ENCODE measurements at places on chromosomes 2 and 18.

GRCh38 chr2:108243566-108243965, 3.8 kb downstream of the SULT1C3 start:
- DNase-seq, result no peak

DNA sequence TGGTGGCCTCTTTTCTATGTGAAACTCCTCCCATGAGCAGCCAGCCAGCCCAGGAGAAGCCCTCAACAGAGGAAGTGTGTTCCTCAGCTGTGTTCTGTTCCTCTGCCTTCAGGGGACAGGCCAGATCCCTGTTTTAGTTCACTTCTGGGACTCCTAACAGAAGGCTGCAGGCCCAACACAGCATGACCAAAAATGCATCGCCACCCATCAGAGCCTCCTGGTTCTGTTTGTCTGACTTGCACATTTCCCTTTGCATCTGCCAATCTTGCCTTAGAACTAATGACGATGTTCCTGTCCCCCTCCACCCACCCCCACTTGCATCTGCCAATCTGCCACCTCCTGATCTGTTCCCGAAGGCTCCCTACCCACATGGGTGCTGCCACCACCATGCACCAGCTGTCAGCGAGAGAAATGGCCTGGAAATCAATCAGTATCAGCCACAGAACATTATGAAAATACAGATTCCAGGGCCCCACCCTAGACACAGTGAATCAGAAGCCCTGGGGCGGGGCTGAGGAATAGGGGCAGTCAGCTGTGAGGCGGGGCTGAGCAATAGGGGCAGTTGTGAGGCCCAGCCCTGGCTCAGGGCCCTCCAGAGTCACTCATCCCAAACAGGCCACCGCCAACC, 51.0 kb downstream of the FAM168B start:
- DNase-seq, result no peak

- DNase-seq, result no peak
These were observed 27.0 kb downstream of the SKA1 start for GRCh38 chr18:50401888-50402287.

DNA sequence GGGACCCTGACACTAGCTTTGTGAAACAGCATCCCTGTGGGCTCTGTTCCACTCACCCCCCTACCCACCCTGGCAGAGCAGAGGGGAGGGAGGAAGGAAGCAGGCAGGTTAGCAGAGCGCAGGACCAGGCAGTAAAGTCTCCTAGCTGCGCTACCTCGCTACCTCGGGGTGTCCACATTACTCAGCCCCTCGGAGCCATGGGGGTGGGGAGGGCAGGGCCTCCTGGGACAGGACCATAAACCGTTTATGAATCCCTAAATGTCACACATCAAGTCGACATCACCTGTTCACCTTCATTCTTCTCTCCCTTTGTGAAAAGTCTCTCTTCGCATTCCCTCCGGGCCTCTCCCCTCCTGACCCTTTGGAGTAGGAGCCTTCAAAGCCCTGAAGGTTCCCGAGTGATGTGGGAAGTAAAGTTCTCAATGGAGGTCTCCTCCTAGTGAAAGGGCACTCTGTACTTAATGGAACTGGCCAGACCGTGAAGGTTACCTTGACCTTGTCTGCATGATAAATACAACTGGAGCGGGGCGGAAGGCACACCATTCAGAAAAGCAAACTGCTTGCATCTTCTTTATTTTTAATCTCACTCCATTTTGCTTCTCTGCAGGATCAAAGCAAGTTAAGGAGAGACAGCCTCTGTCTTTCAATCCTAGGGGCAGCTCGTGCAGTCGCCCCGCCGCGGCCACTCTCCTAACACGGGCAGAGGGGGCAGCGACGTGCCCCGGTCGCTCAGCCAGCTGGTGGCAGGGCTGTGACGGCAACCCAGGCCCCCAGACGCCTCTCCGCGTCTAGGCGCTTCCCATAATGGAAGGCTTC, 23.7 kb upstream of the SMAD7 start:
- no peak for DNase-seq

GRCh38 chr2:145314119-145314633, 794.3 kb upstream of the ZEB2 start:
- DNase-seq, result no peak

DNA sequence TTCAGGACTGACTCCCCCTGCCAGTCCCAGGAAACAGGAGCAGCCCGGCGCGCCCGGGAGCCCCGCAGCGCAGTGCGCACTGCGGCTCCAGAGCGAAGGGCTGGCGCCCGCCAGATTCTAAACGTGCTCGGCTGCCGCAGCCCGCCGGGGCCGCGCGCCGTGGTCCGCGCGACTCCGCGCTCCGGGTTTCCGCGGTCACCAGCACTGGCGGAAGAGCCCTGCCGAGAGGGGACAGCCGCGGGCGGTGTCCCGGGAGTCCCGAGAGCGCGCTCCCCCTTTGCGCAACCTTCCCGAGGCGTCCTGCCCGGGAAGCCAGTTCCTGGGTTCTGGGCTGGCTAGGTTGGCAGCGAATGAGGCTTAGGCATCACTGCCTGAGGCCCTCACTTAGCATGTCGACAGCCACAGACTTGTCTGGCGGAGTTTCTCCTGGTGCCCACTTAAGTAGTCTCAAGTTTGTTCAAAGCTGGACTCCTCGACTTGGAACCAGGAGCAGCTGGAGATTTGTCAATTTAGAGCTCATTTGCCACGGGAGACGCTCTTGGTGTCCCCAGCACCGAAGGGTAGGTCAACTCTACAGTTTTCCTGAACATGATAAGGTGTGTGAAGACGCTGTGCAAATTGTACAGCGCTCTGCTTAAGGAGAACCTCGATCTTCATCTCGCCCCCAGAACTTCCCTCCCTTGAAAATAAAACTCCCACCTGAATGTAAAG, 1.5 kb upstream of the VSNL1 start:
- peak; percentile 42 for DNase-seq

DNA sequence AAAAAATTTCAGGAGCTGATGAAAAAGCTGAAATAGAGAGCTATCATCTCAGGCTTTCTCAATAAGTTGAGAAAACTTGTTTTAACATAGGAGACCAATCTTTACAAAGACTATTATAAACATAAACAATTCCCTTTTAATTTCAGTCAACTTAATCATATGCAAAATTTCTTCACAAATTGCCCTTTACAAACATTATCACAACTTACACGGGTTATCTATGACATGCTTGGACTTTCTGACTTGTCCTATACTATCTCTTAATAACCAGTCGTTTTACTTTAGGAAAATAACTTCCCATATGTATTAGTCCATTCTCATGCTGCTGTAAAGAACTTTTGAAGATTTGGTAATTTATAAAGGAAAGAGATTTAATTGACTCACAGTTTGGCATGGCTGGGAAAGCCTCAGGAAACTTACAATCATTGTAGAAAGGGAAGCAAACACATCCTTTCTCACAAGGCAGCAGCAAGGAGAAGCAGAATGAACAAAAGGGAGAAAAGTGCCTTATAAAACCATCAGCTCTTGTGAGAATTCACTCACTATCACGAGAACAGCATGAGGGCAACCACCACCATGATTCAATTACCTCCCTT, 1583.7 kb upstream of the CELF4 start:
- no peak for DNase-seq

DNA sequence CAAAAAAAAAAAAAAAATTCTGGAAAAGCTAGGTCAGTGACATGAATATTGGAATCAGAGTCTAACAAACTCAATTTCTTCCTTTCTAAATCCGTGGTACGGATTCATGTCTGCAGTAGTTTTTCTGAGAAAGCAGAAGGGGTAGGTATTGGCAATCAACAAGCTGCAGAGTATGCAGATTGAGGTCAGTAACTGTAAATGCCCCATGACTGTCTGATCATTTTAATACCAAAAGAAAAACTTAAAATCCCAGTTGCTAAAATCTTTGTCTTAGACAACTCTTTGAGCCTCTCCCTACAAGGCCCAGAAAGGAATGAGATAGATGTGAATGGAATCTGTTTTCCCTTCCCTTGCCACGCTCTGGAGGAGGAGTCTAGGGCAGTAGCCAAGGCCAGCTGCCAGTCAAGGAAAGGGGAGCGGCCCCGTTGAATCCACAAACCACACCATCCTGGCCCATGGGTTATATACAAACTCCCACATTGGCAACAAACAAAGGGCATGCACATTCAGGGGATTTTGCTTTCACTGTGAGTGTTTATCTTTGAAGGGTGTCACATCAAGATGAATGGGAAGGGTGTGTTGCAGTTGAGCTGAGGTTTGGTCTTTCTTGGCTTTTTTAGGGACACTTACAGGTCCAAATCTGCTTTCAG, 6.1 kb upstream of the CASP8 start:
- no peak for DNase-seq

DNA sequence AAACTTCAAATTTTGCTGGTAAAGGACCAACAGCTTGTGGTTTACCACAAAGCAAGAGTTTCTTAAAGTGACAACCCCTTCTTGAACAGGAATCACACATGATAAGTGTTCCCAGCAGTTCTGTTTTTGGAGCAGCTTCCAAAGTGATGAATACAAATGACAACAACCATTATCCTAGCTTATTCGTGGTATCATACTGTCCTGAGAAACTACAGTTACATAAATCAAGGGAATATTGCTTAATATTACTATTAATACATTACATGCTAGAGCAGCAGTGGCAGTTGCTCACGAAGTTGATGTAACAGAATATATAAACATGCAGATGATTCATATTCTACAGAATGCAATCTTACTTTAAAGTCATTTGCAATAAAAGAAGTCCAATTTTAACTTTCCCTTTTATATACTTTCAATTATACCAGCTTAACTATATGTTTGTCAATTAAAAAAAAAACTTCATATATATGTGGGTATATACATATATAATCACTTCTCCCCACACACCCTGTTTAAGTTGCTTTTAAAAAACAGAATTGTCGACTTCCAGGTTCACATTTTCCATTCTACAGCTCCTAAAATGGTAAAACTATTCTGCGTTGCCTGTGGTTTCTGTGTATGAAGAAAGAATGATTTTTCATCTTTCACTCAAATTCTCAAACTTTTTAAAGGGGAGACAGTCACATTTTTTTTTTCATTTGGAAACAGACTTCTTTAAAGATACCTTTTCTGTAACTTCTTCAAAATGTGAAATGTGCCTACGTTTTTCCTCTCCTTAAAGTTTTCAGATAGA, 713.6 kb downstream of the TDRD15 start:
- DNase-seq, result no peak

DNA sequence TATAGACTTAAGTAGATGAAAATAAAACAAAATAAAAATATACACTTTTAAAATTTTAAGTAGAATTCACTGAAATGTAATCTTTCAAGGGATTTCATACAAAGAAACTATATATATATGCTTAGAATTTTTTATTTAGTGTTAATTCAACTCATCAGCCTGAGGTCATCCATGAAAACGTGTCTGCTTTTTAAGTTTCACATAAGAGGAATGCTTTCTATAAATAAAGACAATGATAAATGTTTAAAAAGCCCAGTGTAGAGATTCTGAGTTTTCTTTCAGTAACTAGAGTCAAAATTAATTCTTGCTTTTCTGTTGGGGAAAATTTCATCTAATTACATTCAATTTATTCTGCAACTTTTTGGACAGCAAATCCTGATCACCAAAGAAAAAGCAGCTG, 213.3 kb downstream of the MBD5 start:
- DNase-seq, result no peak

GRCh38 chr2:162524192-162524591, 180.3 kb downstream of the GCA start:
- DNase-seq, result no peak

GRCh38 chr18:49745045-49746014, 68.0 kb downstream of the ACAA2 start:
- no peak for DNase-seq

DNA sequence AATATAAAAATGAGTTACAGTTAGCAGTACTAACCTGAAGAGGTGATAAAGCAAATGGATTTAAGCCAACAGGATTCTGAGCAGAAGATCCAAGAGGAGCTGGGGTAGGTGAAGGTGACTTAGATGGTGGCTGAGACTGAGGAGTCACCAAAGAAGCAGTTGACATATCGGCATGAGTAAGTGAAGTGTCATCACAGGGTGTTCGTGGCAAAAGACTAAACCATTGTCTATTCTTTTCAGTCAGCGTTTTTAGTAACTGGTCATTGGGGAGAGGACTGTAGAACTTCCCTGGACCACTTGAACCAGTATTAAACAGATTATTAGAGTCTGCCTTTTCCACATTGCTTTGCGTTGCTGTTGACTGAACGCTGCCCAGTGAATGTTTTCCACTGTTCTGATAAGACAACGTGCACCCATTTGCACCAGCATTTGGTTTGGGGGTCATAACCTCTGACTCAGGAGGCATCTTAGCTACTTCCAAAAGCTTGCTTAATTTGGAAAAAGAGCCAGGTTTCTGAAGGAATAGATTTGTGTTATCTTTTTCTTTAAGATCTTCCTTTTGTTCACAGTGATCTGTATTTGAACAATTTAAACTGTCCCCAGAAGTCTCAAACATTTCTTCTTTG, 63.3 kb upstream of the WDSUB1 start:
- no peak for DNase-seq

- DNase-seq, result no peak
These were observed 777 bp downstream of the GALNT3 start for GRCh38 chr2:165793161-165793778.

DNA sequence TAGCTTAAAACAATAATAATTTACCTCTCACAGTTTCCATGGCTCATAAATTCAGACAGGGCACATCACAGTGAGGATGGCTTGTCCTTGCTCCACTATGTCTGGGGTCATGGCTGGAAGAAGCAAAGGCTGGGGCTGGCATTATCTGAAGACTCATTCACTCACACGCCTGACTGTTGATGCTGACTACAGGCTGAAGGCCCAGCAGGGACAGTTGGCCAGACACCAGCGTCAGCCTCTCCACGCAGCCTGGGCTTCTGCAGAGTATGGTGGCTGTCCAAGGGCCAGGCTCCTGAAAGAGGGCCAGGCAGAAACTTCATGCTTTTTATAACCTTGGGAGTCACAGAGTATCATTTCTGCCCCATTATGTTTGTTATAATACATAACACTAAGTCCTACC, 33.4 kb downstream of the YPEL5 start:
- no peak for DNase-seq

DNA sequence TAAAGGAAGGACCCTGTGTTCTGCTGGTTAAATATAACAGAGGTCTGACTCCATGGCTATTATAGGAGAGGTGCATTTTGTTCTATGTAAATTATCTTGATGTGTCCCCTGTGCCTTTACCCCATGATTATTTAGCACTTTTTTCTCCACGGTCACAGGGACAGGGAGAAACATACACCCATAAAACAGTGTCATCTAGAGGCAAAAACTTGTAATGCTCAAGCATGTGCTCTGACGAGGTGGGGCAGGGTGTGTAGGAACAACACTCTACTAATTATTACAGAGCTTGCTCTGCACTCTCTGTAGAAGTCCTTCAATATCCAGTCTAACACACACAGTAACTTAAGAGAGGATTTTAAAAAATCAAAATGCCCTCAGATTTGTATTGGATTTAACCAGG, 187.9 kb downstream of the NEDD4L start:
- DNase-seq, result no peak

DNA sequence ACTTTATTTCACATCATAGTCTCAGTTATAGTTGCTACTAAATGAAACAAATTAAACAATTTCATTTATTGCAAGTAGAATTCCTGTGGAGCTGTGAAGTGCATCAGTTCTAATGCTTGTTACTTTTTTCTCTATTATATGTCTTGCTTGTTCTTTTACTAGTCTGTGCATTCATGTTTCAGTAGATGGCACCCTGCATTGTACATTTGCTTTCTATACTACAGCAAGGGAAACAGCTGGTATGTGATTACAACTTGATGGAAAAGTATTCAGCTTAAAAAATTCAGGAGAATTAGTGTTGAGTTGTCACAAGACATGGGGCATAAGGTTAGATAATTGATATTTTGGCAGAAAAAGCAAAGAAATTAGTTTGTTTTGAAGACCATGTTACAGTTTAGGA, 72.3 kb downstream of the TANK start:
- DNase-seq, result no peak
